ENCODE measurements at places on chromosomes 2 and 18.
A peak's percentile ranks its signal among the peaks of the same experiment; 100 is the strongest.

GRCh38 chr18:75530566-75531211 lies 103.2 kb upstream of the SMIM21 start:
- DNase-seq, result no peak

GRCh38 chr2:219611866-219612576 lies 14.4 kb downstream of the STK11IP start:
- no peak for DNase-seq

DNA sequence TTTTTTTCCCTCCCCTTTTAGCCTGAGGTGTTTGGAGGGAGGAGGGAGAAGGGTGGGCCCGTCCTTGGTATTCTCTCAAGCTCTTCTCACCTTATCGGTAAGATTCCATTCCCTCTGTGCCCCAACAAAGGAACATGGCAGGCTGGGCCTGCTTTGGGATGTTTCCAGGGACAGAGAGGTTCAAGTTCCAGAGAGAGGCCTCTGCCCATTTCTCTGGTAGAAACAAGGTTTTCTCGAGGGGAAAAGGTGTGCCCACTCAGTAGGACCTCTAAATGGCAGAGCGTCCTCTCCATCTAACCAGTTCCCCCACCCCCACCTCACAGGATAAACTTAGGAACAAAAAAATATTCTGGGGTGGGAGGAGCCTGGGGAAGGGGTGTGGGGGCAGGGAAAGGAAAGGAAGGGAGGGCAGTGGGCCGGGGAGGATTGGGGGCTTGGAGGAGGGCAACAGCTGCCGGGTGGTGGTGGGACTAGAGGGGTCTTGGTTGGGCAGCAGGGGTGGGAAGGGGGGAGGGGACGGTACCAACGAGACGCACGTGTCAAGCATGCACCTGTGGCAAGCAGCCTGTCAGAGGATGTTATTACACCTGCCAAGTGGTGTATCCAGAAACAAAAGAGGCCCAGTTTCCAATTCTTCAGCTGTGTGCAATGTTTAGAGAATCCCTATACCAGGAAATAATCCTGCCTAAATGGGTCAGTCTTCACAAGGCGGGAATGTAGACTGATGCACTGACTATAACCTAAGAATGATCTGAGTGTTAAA lies 2.1 kb downstream of the PCBP1 start:
- DNase-seq, result no peak

DNA sequence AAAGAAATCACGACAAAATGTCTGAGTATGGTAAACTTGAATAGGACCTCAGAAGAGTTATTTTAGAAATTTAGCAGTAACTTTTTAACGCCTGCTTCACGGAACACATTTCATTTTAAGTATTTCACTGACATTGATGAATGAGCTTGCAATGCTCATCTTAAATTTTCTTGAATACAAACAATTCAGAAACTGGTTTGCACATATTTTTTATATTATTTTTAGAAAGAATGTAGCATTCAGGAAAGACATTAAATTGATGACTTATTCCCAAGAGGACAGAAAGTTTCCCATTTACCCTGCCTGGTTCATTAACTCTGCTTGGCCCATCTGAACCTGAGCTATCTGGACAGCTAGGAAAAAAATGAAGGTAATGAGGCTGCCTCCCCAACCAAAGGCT lies 89.3 kb downstream of the MBD2 start:
- no peak for DNase-seq

DNA sequence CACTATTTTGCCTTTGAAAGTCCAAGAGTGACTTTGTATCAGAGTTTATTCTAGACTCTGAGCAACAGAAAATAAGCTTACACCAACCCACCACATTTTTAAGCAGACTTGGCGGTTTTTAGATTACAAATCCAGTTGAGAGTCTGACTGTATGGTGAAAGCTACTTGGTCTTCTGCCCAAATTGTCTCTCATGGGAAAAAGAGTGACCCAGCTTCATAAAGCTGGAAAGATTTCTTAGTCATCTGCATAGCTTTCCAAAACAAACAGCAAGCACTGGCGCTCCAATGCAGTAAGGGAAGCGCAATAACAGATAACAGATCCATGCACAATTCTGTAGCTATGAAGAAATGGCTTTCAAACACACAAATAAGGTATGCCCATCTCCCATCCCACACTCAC lies 7.1 kb downstream of the DSG1 start:
- peak; percentile 93 for DNase-seq

GRCh38 chr18:2027016-2027415 lies 544.3 kb downstream of the METTL4 start:
- no peak for DNase-seq

DNA sequence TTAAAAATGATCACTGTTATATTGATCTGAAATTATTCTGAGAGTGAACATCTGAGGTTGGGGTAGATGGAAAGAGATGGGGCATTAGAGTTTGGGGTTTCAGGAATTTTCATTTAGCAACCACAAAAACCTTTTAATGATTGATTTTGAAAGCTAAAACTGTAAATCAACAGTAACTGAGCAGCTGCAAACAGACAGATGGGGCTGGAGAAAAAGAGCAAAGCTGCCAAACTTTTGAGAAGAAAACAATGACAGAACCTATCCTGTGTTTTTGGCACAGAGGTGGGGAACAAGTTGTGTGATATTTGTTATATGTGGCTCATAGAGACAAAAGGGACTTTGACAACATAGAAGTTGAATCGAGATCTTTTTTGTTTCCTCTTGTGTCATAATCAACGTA lies 415.8 kb upstream of the DSEL start:
- no peak for DNase-seq

DNA sequence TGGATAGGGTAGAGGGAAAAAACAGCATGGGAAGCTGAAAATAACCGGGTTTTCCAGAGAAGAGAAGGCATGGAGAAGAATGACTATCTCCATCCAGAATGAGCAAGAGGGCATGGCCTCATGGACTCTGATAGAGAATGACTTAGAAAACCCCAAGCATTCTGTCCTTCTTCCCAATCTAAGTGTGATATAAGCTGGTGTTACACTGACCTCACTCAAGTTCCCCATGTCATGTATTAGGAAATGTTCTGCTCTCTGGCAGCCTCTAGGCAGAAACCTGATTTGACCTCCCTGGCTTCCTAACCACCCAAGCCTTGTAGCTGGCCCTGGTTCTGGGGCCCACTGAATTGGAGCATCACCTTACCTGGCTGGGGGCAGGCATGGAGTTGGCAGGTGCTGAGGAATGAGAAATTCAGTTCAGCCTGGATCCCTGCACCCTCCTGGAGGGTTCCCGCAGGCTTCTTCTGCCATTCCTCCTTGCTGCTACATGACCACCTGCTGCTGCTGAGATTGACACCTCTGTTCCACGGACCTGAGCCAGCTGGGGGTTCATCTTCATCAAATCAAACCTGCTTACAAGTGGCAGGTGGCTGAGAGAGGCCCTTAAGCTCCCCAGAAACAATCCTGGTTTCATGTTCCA lies 5.2 kb upstream of the SIGLEC15 start:
- DNase-seq, result no peak

DNA sequence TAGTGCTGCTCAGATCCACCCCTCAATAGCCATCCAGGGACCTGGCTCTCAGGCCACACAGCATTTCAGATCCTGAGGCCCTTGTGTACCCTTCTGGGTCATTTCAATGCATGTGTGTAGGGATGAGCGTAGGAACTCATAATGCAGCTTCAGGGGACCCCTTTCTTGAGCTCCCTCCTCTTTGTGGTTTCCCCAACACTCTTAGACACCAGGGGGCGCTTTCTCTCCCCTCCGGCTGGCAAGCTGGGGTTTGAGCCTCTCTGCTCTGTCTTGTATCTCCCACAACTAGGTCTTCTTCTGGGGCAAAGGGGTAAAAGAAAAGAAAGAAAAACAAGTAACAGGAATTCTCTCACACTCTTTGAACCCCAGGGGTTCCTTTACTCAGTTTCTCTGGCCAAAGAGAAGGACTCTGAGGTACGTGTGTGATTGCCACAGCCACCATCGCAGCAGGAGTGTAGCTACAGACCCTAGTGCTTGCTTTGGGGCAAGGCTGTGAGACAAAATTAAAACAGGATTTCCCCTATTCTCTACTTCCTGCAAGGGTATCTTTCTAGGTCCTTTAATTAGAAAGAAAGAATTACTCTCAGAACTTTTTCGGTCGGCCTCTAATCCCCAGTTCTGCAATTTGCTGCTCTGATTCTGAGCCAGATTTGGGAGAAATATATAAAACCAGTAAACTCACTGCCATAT lies 38.0 kb downstream of the CABYR start:
- DNase-seq, result peak; percentile 44

- DNase-seq, result peak; percentile 71
Observed at GRCh38 chr18:9101730-9102507, 580 bp upstream of the NDUFV2 start.

GRCh38 chr2:51071191-51071590 lies 39.3 kb upstream of the NRXN1 start:
- DNase-seq, result no peak

- DNase-seq, result no peak
Observed at GRCh38 chr2:20409039-20409438, 37.8 kb upstream of the RHOB start.

GRCh38 chr18:44789710-44790109 lies 109.0 kb downstream of the SETBP1 start:
- no peak for DNase-seq

DNA sequence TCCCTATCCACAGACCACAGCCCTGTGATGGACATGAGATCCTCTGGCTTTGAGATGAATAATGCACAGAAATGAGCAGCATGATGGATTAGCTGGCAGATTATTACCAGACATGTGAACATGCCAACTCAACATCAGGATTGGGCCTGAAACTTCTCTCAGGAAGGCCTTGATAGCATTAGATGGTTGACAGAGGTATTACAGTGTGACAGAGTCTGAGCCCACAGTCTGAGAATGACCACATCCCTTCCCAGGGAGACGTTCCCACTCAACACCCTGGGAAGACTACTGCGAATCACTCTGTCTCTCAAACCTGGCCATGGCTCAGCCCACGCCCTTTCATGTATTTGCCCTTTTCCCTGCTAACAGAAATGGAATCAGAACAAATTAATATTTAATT lies 66.9 kb downstream of the BCL11A start:
- DNase-seq, result no peak

DNA sequence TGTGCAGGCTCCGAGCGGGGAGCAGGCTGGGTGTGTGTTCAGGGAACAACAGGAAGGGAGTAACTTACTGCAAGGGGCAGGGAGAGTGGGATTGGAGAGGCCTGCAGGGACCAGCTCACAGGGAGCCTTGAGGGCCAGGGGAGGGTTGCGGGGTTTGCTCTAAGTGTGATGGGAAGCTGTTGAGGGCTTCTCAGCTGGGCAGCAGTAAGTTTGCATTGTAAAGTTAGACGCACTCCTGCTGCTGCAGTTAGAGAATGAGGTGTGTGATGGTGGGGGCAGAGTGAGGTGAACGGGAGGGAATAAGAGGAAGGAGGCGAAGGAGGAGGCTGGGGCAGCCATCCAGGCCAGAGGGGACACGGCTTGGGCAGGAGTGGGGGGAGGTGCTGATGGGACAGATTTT lies 53.4 kb downstream of the BOLA3 start:
- no peak for DNase-seq

- DNase-seq, result no peak
Observed at GRCh38 chr2:229342376-229342775, 71.3 kb upstream of the PID1 start.

DNA sequence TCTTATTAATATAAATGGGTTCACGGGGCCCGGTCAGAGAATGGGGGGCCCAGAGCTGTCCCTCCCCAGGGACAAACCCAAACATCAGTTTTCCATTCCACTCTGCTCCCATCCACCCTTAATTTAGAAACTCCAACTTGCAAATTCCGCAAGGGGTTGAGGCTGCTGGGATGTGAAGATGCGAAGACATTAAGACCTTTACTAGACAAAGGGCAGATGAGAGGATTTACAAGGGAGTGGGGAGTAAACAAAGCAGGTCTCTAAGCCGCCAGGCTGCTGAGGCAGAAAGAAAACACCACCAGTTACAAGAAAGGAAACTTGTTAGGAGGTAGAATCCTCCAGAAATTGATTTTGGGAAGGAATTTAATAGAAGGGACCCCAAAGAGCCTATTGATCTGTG lies 33.1 kb downstream of the MARCO start:
- DNase-seq, result no peak

DNA sequence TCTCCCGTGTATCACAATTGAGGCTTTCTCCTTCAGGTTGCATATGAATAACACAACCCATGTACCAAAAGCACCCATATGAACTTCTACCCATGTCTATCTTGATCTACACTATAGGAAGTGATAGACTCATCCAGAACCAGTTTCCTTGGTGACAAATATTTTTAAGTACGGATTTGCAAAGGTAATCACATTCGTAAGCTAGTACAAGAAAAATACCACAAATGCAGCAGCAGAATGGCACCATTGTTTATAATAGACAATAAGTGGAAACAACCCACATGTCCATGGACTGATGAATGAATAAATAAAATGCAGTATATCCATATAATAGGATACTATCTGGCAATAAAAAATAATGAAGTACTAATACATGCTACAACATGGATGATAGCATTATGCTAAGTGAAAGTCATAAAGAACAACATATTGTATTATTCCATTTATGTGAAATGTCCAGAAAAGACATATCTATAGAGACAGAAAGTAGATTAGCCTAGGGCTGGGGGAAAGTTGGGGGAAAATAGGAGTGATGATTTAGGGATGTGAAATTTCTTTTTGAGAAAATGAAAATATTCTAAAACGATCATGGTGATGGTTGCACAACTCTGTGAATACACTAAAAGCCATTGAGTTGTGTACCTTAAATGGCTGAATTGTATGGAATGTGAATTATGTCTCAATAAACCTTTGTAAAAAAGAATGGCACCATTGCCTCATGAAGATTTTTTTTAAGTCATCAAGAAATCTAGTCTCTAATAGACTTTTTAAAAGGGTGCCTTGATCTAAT lies 3.4 kb upstream of the CCDC88A start:
- no peak for DNase-seq

DNA sequence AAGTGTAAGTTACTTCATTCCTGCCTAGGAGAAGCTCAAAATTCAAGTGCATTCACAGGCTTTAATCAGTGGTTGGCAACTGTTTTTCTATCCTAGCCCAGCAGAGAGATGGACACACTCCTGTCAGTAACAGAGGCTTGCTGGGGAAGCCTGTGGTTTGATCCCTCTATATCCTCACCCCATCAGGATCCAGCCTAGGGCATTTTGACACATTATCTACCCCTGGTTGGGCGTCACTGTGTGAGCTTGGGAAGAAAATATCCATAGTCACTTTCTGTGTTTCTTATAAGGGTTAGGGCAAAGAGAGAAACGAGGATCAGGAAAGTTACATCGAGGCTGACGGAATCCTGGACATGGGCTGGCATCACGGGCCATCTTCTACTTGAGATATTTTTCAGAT lies 10.0 kb downstream of the NT5DC4 start:
- DNase-seq, result no peak

GRCh38 chr2:119826370-119826961 lies 66.7 kb downstream of the PTPN4 start:
- DNase-seq, result peak; percentile 45

GRCh38 chr2:106827158-106827557 lies 58.8 kb downstream of the ST6GAL2 start:
- peak; percentile 50 for DNase-seq

All from brain microvascular endothelial cell (primary cell).